Stomach (tissue), 19 donors: ENCODE measurements at places on chromosomes 2 and 18. TPM values are rescaled to one million over a fixed set of nuclear protein-coding genes. Genes with fewer than 3 reads are reported as not detected.

- no peak overlapping the region for H3K4me3 ChIP-seq
- DNase-seq: no peak
- H3K27ac ChIP-seq: peak overlapping the region; percentile 56
- no peaks in the 10 kb centered on the region for H3K27me3 ChIP-seq
- peaks cover 33% of the 10 kb centered on the region for H3K4me1 ChIP-seq
Observed at GRCh38 chr2:234444242-234444730, 52.6 kb downstream of the ARL4C start.

GRCh38 chr2:230011617-230012016 lies 57.1 kb downstream of the SLC16A14 start:
- H3K4me3 ChIP-seq: no peak overlapping the region
- no peaks in the 10 kb centered on the region for H3K4me1 ChIP-seq
- no peak for DNase-seq
- H3K27me3 ChIP-seq: no peaks in the 10 kb centered on the region

DNA sequence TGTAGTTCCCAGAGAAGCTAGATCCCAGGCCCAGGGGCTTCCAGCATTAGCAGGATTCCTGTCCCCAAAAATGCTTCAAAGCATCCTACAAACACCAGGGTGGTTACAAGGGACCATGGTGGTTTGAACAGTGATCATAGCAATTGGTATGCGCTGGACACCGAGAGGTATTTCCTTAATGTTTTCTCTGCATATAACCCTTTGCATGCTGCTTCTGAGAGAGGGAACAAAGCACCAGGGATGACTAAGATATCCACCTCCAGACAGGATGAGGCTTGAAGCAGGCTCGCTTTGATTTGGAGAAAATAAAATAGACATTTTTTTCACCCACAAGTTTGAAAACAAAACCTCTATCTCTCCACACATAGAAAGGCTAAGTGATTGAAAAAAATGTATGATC lies 50.5 kb upstream of the TSPYL6 start:
- H3K36me3 ChIP-seq: no peaks in the 10 kb centered on the region
- H3K4me1 ChIP-seq: no peaks in the 10 kb centered on the region
- no peak for DNase-seq
- H3K4me3 ChIP-seq: no peak overlapping the region
- no peaks in the 10 kb centered on the region for H3K27me3 ChIP-seq

GRCh38 chr18:59876310-59876626 lies 23.5 kb upstream of the PMAIP1 start:
- H3K4me1 ChIP-seq: no peaks in the 10 kb centered on the region
- no peak for DNase-seq
- no peak overlapping the region for H3K4me3 ChIP-seq
- peaks cover 6% of the 10 kb centered on the region for H3K27me3 ChIP-seq

GRCh38 chr2:99382143-99382542 lies 45.0 kb downstream of the EIF5B start:
- H3K4me1 ChIP-seq: no peaks in the 10 kb centered on the region
- no peaks in the 10 kb centered on the region for H3K27me3 ChIP-seq
- H3K36me3 ChIP-seq: peaks cover 94% of the 10 kb centered on the region
- no peak overlapping the region for H3K27ac ChIP-seq

GRCh38 chr2:155692856-155693255 lies 639.7 kb downstream of the NR4A2 start:
- no peaks in the 10 kb centered on the region for H3K27me3 ChIP-seq
- no peaks in the 10 kb centered on the region for H3K36me3 ChIP-seq
- no peaks in the 10 kb centered on the region for H3K4me1 ChIP-seq

GRCh38 chr2:45759310-45759851 lies 107.9 kb downstream of the PRKCE start:
- no peaks in the 10 kb centered on the region for H3K27me3 ChIP-seq
- DNase-seq: peak; percentile 69
- H3K27ac ChIP-seq: no peak overlapping the region
- no peaks in the 10 kb centered on the region for H3K36me3 ChIP-seq
- H3K4me1 ChIP-seq: peaks cover 19% of the 10 kb centered on the region

DNA sequence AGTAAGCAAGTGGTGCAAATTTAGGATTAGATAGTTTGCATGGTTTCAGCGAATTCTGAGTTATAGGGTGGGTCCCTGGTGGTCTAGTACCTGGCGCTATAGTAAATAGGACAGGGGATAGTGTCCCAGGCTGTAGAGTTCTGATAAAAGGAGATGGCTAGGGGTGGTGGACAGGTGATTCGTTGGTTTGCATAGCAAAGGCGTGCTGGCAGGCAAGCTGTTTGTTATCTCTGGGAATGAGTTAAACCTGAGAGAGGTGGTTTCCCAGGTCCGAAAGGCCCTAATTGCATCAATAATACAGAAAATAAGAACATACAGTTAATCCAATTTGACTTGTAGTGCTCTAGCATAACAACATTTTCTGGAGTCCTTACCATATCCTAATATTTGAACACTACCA lies 6.9 kb upstream of the ZDBF2 start:
- no peak overlapping the region for H3K27ac ChIP-seq
- H3K36me3 ChIP-seq: no peaks in the 10 kb centered on the region
- DNase-seq: no peak
- peaks cover 71% of the 10 kb centered on the region for H3K27me3 ChIP-seq
- H3K4me3 ChIP-seq: no peak overlapping the region

DNA sequence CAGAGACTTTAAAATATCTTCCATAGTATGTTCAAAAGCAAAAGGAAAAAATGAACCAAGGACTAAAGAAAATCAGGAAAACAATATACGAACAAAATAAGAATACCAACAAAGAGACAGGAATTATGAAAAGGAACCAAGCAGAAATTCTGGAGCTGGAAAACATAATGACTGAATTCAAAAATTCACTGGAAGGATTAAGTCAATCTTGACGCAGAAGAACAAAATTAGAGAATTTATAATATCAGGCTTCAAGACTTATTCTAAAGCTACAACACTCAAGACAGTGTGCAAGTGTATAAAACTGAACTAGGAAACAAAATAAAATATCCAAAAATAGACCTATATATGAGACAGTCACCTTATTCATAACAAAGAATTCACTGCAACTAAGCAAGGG lies 56.9 kb upstream of the GYPC start:
- no peak overlapping the region for H3K27ac ChIP-seq
- no peak for DNase-seq
- H3K4me1 ChIP-seq: no peaks in the 10 kb centered on the region

DNA sequence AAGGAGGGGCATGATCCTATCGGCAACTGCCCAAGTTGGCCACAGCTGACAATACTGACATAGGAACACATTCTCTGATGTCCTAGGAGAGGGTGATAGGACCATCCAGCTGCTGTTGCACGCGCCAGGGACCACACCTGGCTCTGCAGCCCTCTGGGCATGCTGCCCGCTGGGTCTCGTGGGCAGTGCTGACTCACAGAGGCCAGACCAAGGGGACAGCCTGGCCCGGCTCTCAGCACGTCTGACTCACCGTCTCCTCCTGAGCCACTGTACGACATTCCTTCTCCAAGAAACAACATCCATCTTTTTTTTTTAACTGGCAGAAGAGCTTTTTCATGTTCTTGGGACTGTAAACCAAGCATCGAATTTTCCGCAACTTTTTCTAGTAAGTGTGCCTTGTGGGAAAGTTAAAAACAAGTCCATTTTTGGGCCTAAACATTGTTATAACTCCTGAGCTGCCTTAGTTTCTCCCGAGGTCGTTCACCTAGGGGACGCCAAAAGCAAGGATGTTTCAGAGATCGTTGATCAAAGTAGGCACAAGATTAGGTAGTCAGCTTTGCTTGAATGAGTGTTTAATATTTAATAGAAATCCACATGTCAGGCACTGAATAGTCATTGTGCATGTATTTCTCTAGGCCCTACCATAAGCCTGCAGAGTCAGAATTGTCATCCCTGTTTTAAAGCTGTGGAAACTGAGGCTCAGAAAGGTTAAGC lies 100.3 kb downstream of the TTC32 start:
- H3K4me3 ChIP-seq: no peak overlapping the region
- no peaks in the 10 kb centered on the region for H3K4me1 ChIP-seq
- no peak overlapping the region for H3K27ac ChIP-seq
- H3K36me3 ChIP-seq: no peaks in the 10 kb centered on the region

DNA sequence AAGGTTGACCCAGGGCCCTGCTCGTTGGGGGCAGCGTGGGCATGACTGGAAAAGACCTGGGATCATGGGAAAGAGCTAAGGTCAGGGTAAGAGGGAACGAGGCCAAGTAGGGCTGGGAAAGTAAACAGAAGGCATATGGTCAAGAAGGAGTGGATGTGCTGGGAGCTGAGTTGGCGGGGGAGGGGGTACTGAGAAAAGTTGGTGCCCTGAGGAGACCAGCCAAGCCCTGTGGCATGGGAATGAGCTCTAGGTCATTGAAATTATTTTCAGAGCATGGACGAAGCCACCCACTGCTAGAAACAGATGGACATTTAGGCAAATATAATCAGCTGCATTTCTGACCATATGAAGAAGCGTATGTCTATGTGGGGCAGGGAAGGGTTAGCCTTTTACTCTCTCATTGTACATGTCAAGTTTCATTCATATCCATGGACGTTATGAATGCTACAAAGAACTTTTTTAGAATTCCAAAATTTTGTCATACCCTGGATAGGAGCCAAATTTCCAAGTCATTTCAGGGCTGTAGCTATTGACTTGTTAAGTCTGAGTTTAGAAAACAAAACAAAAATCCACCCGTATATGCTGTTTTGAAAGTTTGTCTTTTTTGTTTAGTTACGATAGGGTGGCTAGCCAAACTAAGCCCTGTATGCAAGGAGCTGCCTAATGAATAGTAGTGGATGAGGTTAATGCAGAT lies 19.1 kb downstream of the MAPRE2 start:
- peaks cover 15% of the 10 kb centered on the region for H3K4me1 ChIP-seq
- H3K27me3 ChIP-seq: no peaks in the 10 kb centered on the region
- no peak overlapping the region for H3K27ac ChIP-seq
- no peak for DNase-seq

DNA sequence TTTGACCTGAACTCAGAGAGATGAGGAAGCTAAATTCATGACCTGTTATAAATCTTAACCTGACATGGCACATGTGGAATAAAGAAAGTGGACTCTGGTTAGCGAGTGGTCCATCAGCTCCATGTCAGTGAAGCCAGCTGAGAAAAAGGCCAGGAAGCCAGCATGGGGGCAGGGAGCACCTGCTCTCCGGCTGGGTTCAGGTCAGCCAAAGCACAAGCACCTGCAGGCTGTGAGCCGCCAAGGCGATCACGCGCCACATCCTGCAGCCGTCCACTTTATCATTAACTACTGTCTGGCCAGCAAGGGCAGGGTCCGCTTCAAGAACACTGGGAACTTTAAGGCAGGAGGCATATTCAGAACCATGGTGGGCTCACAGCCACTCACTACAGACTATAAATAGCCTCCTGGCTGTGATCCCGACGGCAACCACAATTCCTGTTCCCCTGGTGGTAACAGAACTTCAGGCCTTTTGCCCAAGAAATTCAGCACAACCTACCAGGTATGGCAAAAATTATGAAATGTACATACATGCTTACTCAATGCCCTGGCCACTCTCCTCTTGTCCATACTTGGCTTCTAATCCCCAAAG lies 35.5 kb downstream of the ACVR1 start:
- no peak overlapping the region for H3K4me3 ChIP-seq
- DNase-seq: peak; percentile 66
- no peaks in the 10 kb centered on the region for H3K36me3 ChIP-seq
- H3K4me1 ChIP-seq: peaks cover 78% of the 10 kb centered on the region

DNA sequence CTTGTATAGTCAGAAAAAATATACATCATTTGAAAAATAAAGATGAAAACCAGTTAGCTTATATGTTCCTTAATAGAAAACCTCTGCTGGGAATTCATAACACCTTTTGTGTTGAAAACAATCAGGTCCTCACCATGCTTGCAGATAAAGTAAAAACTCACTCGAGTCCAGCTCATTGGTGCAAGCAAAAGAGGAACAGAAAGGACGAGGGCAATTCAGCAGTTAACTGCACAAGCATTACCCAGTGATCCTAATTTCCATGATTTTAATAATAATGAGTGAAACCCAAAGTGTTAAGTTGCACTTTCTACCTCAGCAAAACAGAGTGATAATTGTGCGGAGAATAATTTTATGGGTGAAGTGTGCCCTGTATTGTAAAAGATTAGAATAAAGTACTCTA lies 839.9 kb downstream of the BCL11A start:
- H3K4me3 ChIP-seq: no peak overlapping the region
- no peaks in the 10 kb centered on the region for H3K27me3 ChIP-seq
- DNase-seq: no peak
- H3K36me3 ChIP-seq: no peaks in the 10 kb centered on the region

DNA sequence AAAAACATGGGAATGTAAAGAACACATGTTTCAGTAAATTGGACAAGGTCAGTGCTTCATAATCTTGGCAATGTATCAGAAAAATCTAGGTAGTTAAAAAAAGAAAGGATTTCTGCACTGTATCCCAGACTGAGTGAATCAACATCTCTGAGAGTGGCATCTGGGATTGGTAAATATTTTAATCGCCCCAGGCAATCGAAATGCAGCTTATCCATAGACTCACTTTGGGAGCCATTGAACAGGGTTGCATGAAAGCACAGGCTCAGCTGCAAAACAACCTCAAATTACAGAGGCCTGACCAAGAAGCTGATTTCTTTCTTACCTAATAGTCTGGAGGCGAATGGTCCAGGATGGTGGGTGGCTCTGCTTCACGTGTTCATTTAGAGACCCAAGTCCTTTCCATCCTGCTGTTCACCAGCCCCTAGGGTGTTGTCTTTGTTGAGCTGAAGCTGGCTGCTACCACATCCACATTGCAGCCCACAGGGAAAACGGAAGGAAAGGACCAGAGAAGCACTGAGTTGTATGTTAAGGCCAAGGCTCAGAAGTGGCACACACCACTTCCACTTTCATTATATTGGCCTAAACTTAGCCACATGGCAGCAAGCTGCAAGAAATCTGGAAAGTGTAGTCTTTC lies 59.0 kb downstream of the MOGAT1 start:
- no peak overlapping the region for H3K4me3 ChIP-seq
- no peak for DNase-seq
- peaks cover 42% of the 10 kb centered on the region for H3K4me1 ChIP-seq

- no peaks in the 10 kb centered on the region for H3K27me3 ChIP-seq
- no peak overlapping the region for H3K4me3 ChIP-seq
- peak; percentile 62 for DNase-seq
- H3K36me3 ChIP-seq: no peaks in the 10 kb centered on the region
- H3K4me1 ChIP-seq: no peaks in the 10 kb centered on the region
Observed at GRCh38 chr2:146661473-146662096, 1183.2 kb upstream of the ACVR2A start.

GRCh38 chr2:148903979-148904378 lies 29.0 kb downstream of the KIF5C start:
- DNase-seq: no peak
- no peak overlapping the region for H3K4me3 ChIP-seq
- H3K27ac ChIP-seq: no peak overlapping the region
- H3K36me3 ChIP-seq: no peaks in the 10 kb centered on the region
- H3K4me1 ChIP-seq: no peaks in the 10 kb centered on the region

GRCh38 chr18:25729072-25729471 lies 361.3 kb downstream of the SS18 start:
- no peaks in the 10 kb centered on the region for H3K36me3 ChIP-seq
- DNase-seq: no peak
- no peak overlapping the region for H3K27ac ChIP-seq

GRCh38 chr2:68428746-68429145 lies 38.3 kb downstream of the FBXO48 start:
- peaks cover 14% of the 10 kb centered on the region for H3K4me1 ChIP-seq
- H3K27ac ChIP-seq: no peak overlapping the region
- no peaks in the 10 kb centered on the region for H3K27me3 ChIP-seq
- H3K4me3 ChIP-seq: no peak overlapping the region
- no peaks in the 10 kb centered on the region for H3K36me3 ChIP-seq
- DNase-seq: peak; percentile 49

Gene IL18R1
- 10.1 TPM for total RNA-seq

Gene FEV
- not detected for total RNA-seq

Gene OTX1
- total RNA-seq: not detected

Gene GPR148
- total RNA-seq: not detected

Gene CFAP65
- 2.6 TPM for total RNA-seq

Gene LYPD6
- 8.1 TPM for total RNA-seq

Gene TMEFF2
- not detected for total RNA-seq

Gene MC5R
- total RNA-seq: not detected

Gene MAB21L4
- total RNA-seq: 0.45 TPM
